ENCODE measurements at places on chromosomes 3 and 15.

DNA sequence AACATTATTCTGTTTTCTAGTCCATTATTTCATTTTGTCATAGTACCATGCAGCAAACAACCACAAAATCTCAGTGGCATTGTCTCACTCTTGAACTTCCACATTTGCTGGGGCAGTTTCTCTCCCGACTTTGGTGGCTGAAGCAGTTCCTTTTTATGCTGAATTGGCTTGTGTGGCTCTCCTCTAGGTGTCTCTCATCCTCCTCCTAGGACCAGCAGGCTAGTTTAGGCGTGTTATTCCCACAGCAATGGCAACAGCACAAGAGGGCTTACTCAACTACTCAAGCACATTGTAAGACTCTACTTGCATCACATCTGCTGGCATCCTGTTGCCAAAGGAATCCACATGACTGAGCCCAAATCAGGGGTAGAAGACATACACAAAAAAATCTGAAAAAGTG lies 201.8 kb upstream of the KCNH8 start:
- DNase-seq, result peak; percentile 17

GRCh38 chr3:194399166-194399565 lies at the start of gene GP5:
TSS of gene GP5 (minus strand) at chr3:194399266. CDS start at chr3:194398282, 984 bp downstream.
- no peak for DNase-seq

GRCh38 chr3:41329881-41330280 lies 130.6 kb downstream of the CTNNB1 start:
- DNase-seq, result no peak

DNA sequence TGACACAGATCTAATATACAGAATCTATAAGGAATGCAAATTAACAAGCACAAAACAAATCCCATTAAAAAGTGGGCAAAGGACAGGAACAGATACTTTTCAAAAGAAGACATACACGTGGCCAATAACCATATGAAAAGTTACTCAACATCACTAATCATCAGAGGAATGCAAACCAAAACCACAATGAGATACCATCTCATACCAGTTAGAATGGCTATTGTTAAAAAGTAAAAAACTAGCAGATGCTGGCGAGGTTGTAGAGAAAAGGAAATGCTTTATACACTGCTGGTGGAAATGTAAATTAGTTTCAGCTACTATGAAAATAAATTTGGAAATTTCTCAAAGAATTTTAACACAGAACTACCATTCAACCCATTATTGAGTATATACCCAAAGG lies 50.7 kb downstream of the ADAMTS17 start:
- DNase-seq, result peak; percentile 38

GRCh38 chr3:23113455-23114171 lies 89.5 kb upstream of the UBE2E2 start:
- DNase-seq, result peak; percentile 23

GRCh38 chr3:129658110-129658843 lies 51.8 kb upstream of the PLXND1 start:
- no peak for DNase-seq

GRCh38 chr3:32531010-32531647 lies 28.5 kb upstream of the CMTM6 start:
- DNase-seq, result no peak

DNA sequence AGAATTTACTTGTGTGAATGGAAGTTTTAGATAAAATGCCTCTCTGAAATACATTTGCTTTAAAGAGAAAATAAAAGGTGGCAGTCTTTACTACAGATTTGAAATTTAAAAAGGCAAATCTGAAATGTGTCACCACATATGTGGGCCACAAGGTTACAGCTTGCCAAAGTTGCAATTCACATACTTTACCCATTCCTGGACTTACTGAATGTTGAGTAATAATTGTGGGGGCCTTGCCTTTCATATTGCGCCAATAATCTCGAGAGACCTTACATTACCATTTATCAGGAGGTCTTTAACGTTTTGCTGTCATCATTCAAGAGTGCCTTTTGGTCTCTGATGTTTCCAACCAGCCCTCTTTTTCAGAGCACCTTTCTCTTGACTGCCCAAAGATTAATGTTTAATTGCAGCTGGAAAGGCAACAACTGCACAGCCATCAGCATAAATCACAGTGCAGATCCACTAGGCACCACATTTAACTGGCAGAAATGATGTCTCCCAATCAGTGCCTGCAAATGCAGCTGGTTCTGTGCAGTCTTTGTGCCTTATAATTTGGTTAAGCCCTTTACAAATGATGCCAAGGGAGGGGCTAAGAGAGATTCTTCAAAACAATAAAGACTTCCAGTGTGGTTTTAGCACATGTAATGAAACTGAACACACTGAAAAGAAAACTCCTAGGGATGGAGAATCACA lies 206.8 kb downstream of the MAGI1 start:
- DNase-seq, result peak; percentile 58

DNA sequence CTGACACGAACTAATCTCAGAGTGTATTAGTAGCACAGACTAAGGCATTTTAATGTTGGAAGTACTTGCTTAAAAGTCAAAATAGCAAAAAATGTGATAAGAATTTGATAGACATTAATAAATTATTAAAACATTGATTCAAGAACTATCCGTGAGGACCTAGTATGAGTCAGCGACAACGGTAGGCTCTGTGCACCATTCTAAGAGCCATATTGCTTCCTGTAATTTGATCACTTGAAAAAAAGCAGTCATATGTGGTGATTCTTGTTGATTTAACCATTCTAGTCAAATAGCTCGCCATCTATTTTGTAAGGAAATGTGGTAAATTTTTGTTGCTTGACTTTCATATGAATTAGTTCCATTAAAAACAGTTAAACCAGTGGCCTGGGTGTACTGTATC lies 534.9 kb upstream of the ARRDC4 start:
- DNase-seq, result peak; percentile 18

DNA sequence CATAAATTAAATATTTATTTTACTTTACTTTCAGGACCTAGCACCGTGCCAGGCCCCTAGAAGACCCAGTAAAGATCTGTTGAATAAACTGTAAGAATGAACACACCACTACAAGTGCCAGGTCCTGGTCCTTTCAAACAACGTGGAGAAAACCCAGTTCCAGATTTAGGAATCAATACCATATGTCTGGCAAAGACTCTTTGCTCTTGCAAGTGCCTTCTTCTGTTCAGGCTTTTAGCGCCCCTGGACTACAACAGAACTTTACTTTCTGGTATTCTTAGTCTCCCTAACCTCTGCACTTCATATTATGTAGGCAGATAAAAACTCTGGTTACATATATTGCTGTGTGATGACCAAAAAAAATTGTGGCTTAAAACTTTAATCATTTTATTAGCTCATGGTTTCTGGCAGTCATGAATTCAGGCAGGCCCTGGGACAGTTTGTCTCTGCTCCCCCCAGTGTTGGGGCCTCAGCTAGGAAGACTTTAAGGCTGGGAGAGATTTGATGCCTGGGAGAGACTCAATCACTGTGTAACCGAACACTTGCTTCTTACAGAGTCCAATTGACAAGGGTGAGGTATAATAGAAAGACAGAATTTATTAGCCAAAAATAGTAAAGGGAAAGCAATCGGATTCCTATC lies 2.9 kb upstream of the PSMA4 start:
- no peak for DNase-seq

- DNase-seq, result no peak
Observed at GRCh38 chr3:53754325-53754724, 91.9 kb downstream of the CHDH start.

DNA sequence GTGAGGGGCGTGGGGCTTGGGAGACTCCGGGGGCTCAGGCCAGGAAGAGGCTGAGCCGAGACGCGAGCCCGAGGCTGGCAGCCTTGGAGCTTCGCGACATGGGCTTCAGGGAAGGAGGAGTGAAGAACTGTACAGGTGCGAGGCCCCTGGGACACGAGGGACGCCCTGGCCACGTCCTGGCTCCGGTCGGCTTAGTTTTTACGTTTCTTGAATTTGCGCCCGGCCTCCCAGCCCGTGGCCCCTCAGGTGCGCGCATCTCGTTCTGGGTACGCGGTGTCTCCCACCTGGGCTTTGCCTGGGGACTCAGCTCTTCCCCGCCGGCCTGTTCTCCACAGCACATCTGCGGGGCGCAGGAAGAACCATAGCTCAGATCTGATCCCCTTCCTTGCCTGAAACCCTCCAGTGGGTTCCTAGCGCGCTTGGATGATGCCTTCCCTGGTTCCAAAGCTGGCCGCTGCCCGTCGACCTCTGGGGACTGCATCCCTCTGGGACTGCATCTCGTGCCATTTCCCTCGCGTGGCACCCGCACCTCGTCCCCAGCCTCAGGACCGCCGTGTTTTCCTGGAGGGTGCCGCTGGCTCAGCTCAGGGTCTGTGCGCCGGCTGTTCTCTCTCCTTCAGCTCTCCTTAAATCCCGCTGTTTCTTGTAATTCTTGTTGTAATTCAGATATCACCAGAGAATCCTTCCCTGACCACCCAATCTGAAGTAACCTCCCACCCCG lies 614 bp downstream of the CHCHD6 start:
- DNase-seq, result no peak

DNA sequence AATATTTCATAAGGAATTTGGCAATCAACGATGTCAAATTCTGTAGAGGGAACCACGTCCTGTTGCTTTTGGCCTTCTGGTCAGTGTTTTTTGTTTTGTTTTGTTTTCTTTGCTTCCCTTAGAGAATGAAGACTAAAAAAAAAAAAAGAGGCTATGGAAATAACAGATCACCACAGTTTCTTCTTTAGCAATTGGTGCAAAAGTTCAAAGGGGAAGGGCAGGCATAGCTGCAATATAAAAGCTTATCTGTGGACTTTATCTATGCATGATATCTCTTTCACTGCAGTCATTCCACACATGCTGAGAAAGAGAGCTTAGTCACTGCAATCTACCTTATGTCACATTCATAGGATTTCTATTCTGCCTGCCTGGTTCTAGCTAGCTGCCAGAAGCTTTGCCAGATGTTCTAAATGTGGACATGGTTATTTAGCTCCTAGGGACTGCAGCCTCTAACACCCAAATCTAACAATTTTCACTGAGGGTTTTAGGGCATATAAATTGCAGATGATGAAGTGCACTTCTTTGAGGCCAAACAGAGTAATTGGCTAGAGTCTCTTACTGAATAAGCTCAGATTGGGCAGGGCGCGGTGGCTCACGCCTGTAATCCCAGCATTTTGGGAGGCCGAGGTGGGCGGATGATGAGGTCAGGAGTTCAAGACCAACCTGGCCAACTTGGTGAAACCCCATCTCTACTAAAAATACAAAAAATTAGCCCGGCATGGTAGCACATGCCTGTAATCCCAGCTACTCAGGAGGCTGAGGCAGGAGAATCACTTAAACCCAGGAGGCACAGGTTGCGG lies 637.2 kb downstream of the NTRK3 start:
- DNase-seq, result peak; percentile 85

DNA sequence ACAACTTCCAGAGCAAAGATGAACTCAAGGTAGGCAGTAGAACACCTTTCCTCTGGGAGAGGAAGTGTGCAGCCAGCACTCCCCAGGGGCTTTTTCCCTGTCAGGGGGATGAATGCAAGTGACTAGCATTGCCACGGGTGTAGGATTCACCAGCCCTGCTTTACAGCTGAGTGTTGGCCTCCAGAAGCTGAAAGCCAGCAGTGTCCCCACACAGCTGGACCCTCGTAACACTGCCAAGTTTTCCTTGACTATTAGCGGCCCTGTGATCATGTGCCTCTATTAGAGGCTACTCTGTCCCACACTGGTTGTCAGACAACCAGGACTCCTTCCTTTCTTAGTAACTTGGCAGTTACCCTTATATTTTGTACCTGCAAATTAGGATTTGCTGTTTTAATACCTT lies 104.9 kb upstream of the MANF start:
- no peak for DNase-seq

DNA sequence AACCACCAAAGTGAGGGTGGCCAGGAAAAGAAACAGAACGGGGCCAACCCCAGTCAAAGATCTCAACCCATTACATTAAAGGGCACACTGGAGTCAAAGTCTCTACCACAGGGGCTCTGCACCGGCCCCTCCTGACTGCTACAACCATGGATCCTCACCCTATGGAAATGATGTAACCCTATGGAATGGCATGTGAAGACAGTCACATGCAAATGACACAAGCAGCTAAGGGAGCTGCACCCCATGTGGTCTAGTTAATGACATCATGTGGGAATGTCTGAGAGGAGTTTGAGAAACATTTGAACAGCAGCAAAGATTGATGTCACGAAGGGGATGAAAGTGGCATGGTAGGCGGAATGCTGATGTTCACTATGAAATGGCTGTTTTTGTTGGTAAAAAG lies 298.2 kb upstream of the SLCO3A1 start:
- no peak for DNase-seq

GRCh38 chr15:49387471-49387870 lies 35.6 kb upstream of the FGF7 start:
- DNase-seq, result no peak

GRCh38 chr15:74302821-74303359 lies 64.6 kb downstream of the CYP11A1 start:
- DNase-seq, result no peak

DNA sequence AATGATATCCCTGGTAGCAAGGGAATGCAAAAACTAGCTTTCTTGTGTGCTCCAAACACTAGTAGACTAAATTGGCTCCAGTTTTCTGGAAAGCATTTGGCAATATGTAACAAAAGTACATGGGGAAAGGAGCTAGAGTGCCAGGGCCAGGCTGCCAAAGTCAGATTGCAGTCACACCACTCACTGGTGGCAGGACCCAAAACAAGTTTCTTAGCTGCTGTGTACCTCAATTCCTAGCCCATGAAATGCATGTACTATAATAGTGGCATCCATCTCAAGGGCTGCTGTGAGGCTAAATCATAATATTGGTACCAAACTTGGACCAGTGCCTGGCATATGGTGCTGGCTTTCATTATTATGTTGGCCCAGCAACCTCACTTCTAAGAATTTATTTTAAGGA lies 49.3 kb downstream of the CLDN18 start:
- no peak for DNase-seq

- no peak for DNase-seq
Observed at GRCh38 chr3:65479990-65480389, 558.7 kb downstream of the MAGI1 start.

- DNase-seq, result no peak
Observed at GRCh38 chr3:50168388-50168787, 13.3 kb downstream of the SEMA3F start.

- DNase-seq, result peak; percentile 58
Observed at GRCh38 chr3:18559331-18559842, 134.2 kb upstream of the SATB1 start.

- no peak for DNase-seq
Observed at GRCh38 chr3:197024881-197025735, 4.5 kb downstream of the MELTF start.

GRCh38 chr15:68488966-68489365 lies 57.0 kb upstream of the ITGA11 start:
- no peak for DNase-seq

GRCh38 chr3:126124896-126125295 lies 41.0 kb upstream of the SLC41A3 start:
- no peak for DNase-seq

GRCh38 chr3:135197246-135197645 lies 402.2 kb downstream of the EPHB1 start:
- DNase-seq, result no peak

GRCh38 chr3:12159227-12159601 lies 502 bp upstream of the TIMP4 start:
- peak; percentile 37 for DNase-seq

DNA sequence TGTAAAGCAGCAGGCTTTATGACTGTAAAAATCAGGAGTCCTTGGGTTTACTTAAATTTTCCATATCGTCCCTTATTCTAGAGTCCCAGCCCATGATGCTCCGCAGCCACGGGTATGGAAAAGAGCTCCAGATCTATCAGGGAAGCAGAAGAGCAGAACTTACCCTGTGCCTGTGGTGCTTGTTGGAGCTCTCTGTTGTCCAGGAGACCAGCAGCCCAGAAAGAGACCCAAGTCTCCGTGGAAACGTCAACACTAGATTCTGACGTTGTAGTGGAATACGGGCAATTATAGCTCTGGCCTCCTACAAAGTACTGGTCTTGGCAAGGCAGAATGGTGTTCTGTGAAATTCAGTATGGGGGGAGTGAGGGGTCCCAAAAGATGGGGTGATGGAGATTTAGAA lies 2.0 kb downstream of the GMNC start:
- no peak for DNase-seq
